ENCODE measurements at places on chromosomes 11 and 22. TPM values are rescaled to one million over a fixed set of nuclear protein-coding genes. Genes with fewer than 3 reads are reported as not detected.

GGT5 gene
- 10.2 TPM for total RNA-seq

TRIM51 gene
- not detected for total RNA-seq

TRIM34 gene
- total RNA-seq: 0.79 TPM

KCNQ1 gene
- total RNA-seq: 2.3 TPM

LDHA gene
- 808 TPM for total RNA-seq

C11orf91 gene
- total RNA-seq: 0.53 TPM

- H3K27me3 ChIP-seq: no peaks in the 10 kb centered on the region
- no peak for DNase-seq
- H3K36me3 ChIP-seq: no peaks in the 10 kb centered on the region
- H3K27ac ChIP-seq: no peak overlapping the region
- H3K4me1 ChIP-seq: no peaks in the 10 kb centered on the region
- no peak overlapping the region for H3K4me3 ChIP-seq
Observed at GRCh38 chr11:111069066-111069465, 176.5 kb upstream of the POU2AF2 start.

DNA sequence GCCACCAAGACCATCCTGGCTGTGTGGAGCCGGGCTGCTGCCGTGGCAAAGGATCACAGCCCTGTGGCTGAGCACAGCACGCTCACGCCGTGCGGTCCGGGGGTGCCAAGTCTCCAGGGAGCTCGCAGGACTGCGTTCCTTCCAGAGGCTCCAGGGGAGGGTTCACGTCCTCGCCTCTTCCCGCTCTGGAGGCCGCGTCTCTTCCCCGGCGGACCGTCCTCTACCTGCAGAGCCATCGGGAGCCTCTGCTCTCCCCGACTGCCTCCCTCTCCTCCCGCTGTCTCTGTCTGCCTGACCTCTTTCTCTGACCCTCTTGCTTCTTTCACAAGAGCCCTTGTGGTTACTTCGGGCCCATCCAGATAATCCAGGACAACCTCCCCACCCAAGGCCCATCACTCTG is 11.4 kb upstream of the MUC5AC start:
- H3K4me3 ChIP-seq: no peak overlapping the region
- peaks cover 7% of the 10 kb centered on the region for H3K27me3 ChIP-seq
- no peaks in the 10 kb centered on the region for H3K4me1 ChIP-seq
- no peaks in the 10 kb centered on the region for H3K36me3 ChIP-seq
- H3K27ac ChIP-seq: no peak overlapping the region

DNA sequence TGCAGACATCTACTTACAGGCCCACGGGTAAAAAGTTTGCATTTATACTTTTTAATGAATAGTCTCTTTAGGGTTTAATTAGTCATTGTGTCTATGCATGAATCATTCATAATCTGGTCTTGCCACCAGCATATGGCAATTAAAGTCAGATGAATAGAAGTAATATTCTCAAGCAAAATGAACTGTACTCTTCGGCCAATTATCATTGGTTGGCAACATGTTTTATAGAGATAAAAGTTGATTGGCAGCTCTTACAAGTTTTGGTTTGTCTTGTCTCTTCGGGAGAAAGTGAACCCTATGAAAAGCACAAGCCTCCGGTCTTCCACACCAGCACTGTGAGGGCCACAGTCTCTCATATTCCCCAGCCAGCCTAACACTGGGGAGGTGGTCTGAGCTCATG is 97.8 kb downstream of the OSBP2 start:
- no peak for DNase-seq
- H3K27me3 ChIP-seq: no peaks in the 10 kb centered on the region
- no peaks in the 10 kb centered on the region for H3K4me1 ChIP-seq
- H3K27ac ChIP-seq: no peak overlapping the region
- no peak overlapping the region for H3K4me3 ChIP-seq

DNA sequence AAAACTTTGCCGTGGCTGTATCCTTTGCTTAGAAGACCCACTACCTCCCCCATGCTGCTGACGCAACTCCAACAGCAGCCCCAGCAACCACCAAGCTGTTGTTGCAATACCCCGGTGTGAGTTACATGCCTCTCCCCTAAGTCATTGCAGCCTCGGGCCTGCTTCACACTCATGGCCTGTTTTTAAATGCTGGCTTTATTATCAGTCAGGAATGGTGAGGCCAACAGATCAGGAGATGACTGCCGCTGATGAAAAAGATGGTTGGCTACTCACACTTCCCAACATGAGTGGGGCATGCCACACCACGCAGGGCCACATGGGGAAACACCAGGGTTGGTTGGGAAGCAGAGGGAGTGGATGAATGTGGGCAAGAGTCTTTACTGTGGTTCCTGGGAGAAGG is 171.5 kb upstream of the SYT13 start:
- H3K27me3 ChIP-seq: peaks cover 15% of the 10 kb centered on the region
- H3K4me1 ChIP-seq: no peaks in the 10 kb centered on the region
- no peak overlapping the region for H3K4me3 ChIP-seq
- H3K27ac ChIP-seq: no peak overlapping the region

- H3K36me3 ChIP-seq: no peaks in the 10 kb centered on the region
- no peak overlapping the region for H3K27ac ChIP-seq
- H3K27me3 ChIP-seq: no peaks in the 10 kb centered on the region
Observed at GRCh38 chr11:128058580-128059208, 528.7 kb downstream of the ETS1 start.

DNA sequence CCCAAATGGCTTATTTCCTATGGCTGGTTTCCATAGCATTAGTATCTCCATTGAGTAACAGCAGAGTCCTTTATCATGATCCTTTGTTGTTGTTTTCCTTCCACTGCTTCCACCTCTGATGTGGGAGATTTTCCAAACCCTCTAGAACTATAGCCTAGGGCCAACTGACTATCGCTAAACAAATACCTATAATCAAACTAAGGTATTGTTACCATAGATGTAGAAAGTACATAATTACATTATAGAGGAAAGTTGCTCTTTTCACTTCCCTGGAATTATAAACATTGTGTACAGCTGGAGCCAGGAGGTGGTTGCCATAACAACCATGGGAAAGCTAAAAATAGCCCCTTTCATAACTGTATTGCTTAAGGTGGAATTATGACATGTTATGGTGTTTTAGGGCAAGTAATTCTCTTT is 47.0 kb upstream of the ALKBH3 start:
- no peak for DNase-seq
- H3K4me1 ChIP-seq: peaks cover 74% of the 10 kb centered on the region
- H3K27ac ChIP-seq: no peak overlapping the region
- no peak overlapping the region for H3K4me3 ChIP-seq

DNA sequence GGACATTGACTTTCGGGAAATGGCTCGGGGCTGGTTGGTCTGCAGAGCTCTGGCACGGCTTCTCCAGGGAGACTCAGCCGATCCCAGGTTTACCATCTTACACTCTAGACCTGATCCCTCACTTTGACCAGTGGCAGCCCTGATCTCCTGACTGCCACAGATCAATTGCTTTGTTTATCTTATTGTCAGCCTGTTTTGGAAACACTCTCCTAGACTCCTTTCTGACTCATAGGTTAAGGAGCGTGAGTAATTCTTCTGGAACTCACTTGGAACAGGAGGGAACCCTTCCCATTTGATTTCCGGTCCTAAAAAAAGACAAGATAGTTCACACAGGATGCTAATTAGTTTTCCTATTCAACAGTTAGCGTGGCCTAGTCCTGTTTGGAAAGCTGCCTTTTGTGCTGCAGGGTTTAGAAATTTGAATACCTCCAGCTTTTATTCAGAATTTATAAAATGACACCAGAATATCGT is 16.0 kb upstream of the BMAL1 start:
- peak overlapping the region; percentile 63 for H3K27ac ChIP-seq
- no peak overlapping the region for H3K4me3 ChIP-seq
- DNase-seq: no peak
- H3K36me3 ChIP-seq: no peaks in the 10 kb centered on the region
- no peaks in the 10 kb centered on the region for H3K27me3 ChIP-seq

DNA sequence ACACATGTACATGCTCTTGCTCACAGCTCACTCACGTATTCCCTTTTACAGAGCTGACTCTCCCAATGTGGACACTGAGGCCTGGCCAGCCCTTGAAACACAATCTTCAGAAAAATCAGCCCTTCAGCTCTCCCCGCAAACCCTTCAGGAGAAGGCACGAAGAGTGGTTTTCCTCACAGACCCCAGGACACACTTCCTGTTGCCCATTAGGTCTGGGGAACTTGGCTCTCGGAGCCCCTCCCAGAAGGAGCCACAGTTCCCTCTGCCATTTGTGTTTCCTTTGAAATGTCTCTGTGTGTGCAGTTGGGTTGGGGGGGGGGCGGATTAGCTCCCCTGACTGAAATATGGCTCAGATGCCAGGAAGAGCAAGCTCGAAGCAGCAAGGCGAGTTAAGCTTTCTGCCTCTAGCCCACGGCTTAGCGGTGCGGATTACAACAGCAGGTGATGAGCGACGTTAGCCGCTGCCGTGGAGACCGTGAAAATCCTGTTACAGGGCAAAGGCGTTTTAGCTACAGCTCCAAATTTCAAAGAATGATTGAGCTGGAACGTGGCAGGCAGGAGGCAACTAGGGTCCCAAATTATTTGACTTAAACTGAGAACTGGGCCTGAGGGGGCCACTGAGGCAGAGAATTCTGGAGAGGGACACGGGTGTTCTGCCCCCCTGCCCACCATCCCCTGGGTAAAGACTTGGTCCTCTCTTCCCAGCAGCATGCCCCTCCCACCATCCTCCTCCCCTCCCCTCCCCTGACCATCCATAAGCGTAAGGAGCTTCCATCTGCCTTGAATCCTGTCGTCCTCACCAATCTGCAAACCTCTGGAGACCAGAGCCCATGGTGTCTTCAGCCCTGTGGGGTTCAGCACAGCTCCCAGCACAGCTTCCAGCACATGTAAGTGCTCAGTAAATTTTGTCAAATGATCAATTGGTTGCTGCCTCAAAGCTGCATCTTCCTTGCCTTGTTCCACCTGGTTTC is 598.6 kb downstream of the BUD13 start:
- no peaks in the 10 kb centered on the region for H3K4me1 ChIP-seq
- H3K4me3 ChIP-seq: no peak overlapping the region
- no peak for DNase-seq
- no peak overlapping the region for H3K27ac ChIP-seq

- H3K4me3 ChIP-seq: no peak overlapping the region
- H3K4me1 ChIP-seq: no peaks in the 10 kb centered on the region
- H3K27me3 ChIP-seq: no peaks in the 10 kb centered on the region
Observed at GRCh38 chr11:75792127-75792731, 22.8 kb upstream of the UVRAG start.

GRCh38 chr22:48709976-48710375 is 1117.7 kb downstream of the BRD1 start:
- DNase-seq: no peak
- no peak overlapping the region for H3K27ac ChIP-seq
- H3K4me3 ChIP-seq: no peak overlapping the region
- no peaks in the 10 kb centered on the region for H3K36me3 ChIP-seq

DNA sequence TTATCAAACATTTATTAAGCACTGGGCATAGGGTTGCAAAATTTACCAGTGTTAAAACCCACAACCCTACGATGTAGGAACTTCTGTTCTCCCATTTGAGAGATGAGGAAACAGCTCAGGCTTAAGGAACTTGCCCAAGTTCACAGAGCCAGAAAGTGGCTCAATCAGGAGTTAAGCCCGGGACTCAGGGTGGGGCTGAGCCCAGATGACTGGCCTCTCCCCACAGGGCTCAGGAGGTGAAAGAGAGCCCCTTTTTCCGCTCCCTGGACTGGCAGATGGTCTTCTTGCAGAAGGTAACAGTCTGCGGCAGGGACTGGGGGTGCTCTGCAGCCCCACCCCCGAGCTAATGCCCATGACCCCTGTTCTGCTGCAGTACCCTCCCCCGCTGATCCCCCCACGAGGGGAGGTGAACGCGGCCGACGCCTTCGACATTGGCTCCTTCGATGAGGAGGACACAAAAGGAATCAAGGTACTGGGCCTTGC is 5.6 kb upstream of the ANKRD13D start:
- peak; percentile 54 for DNase-seq
- H3K27me3 ChIP-seq: no peaks in the 10 kb centered on the region
- H3K36me3 ChIP-seq: peaks cover 3% of the 10 kb centered on the region
- H3K27ac ChIP-seq: no peak overlapping the region
- peaks cover 9% of the 10 kb centered on the region for H3K4me1 ChIP-seq

DNA sequence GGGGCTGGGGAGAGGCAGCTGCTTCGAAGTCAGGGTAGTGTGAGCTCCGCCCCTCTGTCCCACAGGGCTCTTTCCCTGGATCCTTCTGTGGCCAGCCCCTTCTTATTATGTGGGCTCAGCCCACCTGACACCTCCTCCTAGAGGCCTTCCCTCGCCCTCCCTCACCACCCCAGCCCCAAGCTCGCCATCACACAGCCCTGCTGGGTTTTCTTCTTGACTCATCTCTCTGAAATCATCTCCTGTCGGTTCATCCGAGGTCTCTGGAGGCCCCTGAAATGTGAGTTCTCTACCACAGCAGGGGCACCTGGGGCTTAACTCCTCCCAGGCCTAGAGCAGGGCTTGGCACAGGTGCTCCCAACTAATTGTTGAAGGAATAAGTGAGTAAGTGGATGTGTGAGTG is 65.2 kb downstream of the CACNA1I start:
- no peak overlapping the region for H3K27ac ChIP-seq
- no peak overlapping the region for H3K4me3 ChIP-seq
- no peaks in the 10 kb centered on the region for H3K27me3 ChIP-seq
- H3K4me1 ChIP-seq: no peaks in the 10 kb centered on the region
- DNase-seq: no peak

- H3K36me3 ChIP-seq: no peaks in the 10 kb centered on the region
- DNase-seq: no peak
- H3K27me3 ChIP-seq: no peaks in the 10 kb centered on the region
- H3K4me3 ChIP-seq: no peak overlapping the region
- H3K4me1 ChIP-seq: no peaks in the 10 kb centered on the region
- no peak overlapping the region for H3K27ac ChIP-seq
Observed at GRCh38 chr11:110338684-110339083, 42.3 kb upstream of the RDX start.

DNA sequence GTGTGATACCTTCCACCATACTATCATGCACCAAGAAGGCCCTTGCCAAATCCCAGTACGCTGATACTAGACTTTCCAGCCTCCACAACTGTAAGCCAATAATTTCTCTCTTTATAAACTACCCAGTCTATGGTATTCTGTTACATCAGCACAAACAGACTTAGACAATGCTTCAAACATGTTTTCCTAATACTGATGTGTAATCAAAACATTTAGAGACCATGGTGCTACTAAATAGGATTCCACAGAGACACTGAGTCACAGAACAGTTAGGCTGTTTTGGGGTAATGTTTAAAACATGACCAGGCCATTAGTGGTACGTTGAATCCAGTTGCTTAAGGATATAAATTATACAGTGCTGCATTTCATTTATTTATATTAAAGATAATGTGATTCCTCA is 103.7 kb downstream of the PICALM start:
- peaks cover 71% of the 10 kb centered on the region for H3K36me3 ChIP-seq
- H3K27ac ChIP-seq: no peak overlapping the region
- no peak overlapping the region for H3K4me3 ChIP-seq
- peaks cover 17% of the 10 kb centered on the region for H3K4me1 ChIP-seq
- no peak for DNase-seq
- H3K27me3 ChIP-seq: no peaks in the 10 kb centered on the region
